ENCODE measurements at places on chromosomes 7 and 10.

DNA sequence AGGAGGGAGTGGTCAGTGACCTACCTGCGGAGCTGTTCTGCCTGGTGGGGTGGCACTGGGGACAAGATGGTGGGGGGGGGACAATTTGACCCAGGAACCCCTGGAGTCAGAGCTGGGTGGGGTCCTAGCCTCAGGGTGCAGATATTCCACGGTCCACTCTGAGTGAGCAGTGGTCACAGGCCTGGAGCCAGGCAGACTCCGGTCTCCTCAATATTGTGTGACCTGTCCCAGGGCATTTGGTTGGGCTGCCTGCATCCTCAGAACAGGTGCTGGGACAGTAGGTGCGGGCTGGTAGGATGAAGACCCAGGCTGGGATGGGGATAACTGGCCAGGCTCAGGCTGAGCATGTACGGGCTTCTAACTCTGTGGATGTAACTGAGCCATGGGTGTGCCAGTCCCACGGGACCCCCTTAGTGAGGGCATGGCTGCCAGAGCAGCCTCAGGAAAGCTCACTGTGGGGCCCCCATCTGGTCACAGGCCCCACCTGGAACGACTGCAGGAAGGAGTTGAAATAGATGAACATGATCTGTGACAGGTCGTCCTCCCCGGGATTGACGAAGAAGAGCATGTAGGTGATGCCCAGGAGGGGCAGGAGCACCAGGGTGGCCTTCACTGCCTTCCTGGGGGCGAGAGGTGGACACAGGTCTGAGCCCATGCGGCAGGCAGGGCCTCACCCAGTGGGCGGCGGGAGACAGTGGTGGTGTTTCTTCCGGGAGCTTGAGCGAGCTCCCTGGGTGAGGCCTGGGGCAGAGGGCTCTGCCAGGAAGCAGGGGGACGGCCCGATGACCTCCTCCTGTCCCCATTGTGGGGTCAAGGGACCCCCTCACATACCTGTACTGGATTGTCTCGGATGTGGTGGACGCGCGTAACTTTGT lies 26.9 kb downstream of the CRHR2 start:
- DNase-seq = no peak

- DNase-seq = no peak
These were observed 50.2 kb downstream of the MTURN start for GRCh38 chr7:30184791-30185487.

GRCh38 chr10:3516234-3516922 lies 268.6 kb downstream of the KLF6 start:
- DNase-seq = no peak

DNA sequence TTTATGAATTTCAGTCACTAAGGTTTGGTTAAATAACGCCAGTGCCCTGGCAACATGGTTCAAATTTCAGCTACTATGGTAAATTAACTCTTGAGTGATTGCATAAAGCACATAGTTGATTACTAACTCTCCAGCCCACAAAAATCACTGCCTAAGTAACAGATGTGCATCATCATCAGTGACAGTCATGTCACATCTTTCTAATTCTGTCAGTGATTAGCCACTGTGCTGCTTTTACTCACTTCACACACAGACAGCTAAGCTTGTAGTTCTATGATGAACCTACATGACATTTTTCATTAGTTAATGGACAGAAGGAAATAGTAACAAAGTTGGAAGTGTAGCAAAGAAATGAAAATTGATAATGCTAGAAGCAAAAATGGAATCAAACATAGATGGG lies 108.9 kb downstream of the DNAH11 start:
- DNase-seq = no peak

GRCh38 chr10:109358325-109358724 lies 565.0 kb downstream of the XPNPEP1 start:
- no peak for DNase-seq

- DNase-seq = no peak
These were observed 23.7 kb downstream of the RTKN2 start for GRCh38 chr10:62244785-62245467.

DNA sequence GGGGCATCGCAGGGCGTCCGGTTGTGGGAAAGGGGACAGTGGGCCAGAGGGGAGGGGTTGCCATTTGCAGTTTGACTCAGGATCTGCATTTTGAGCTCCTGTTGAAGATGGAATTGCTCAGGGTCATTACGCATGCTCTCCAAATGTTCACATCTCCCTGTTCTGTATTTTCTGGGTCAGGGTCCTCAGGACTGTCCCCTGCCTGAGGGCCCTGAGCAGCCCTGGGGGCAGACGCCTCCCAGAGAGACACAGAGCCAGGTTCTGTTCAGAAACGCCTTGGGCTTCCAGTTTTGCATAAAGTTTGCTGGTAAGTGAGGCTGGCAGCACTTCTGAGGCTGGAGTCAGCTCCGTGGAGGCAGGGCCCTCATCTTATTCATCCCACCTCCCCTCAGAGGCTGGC lies 34.1 kb upstream of the NUB1 start:
- no peak for DNase-seq

GRCh38 chr10:4181081-4181480 lies 396.1 kb upstream of the KLF6 start:
- DNase-seq = no peak

DNA sequence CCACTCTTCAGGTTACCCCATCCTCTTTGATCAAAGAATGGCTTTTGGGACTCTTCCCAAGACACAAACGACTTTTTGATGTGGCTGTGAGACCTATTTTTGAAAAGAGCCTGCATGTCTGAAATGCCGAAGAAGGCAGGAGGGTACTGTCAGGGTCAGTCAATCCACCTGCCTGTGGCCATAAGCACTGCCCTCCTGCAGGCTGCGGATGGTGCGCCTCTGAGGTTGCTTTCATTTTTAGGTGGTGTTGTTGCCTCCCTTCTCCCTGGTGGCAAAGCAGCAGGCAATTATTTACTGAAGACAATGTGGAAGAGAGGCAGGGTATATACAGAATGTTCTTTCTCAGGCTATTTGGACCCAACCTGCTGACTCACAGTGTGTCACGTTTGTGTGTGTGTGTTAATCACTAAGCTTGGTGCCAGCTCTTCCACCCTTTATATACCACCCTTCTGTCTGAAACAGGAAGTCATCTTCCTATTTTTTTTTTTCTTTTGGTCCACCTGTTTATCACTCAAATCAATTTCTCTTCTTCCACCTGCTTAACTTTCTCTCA lies 1421.2 kb upstream of the CELF2 start:
- no peak for DNase-seq

DNA sequence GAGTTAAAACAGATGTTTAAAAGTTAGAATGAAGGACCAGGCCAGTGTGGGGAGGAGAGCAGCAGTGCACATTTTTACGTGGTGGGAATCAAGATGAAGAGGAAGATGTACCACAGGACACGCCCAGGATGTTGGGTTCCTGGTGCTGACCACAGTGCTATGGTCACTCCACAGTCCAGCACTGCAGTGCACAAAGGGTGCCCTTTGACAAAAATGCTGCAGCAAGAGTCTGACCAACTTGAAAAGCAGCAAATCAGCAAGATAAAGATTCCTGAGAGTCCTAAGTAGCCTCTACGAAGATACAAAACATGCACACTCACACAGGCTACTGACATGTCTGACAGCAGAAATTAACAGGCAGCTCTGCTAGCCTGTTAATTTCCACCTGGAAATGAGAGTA lies 107.1 kb downstream of the PIP4K2A start:
- no peak for DNase-seq

DNA sequence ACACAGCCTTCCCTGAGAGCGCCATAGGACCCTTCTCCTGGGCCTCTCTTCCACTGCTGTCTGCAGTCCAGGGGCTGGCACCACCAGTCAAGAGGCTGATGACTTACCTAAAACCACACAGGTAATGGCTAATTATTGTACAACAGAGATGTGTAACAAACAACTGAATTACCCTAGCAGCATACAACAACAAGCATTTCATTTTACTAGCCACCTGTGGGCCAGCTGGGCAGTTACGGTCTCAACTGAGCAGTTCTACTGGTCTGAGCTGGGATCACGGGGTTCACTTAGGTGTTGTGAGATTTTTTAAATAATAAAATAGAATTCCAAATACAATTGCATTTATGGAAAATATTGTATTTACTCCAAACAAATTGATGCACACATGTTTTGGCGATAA lies 431.9 kb downstream of the TNS3 start:
- no peak for DNase-seq

GRCh38 chr7:24967696-24968095 lies 12.3 kb downstream of the OSBPL3 start:
- DNase-seq = no peak

GRCh38 chr10:120572307-120572706 lies 115.3 kb downstream of the PLPP4 start:
- DNase-seq = no peak

- no peak for DNase-seq
These were observed 44.1 kb downstream of the NPY start for GRCh38 chr7:24328050-24328449.

DNA sequence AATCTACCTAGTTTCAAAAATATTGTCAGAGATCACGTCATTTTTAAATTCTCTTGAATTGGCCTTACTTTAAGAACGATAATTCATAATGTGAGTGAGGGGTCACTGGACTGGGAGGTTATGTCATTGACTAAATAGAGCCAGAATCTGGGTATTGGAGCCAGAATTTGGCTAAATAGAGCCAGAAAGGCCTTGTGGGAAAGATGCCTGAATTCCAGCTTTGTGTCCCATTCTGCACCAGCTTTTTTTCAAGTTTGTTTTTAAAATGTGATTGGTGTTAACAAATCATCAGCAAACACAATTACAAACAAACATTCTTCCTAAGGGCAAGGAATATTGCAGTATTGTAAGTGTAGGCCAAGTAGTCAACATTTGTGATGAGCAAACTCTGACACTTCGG lies 233.2 kb upstream of the PRKCQ start:
- no peak for DNase-seq

GRCh38 chr10:120873741-120874140 lies 22.6 kb downstream of the WDR11 start:
- no peak for DNase-seq

- DNase-seq = no peak
These were observed 351 bp downstream of the CAMK1D start for GRCh38 chr10:12349629-12350166.

DNA sequence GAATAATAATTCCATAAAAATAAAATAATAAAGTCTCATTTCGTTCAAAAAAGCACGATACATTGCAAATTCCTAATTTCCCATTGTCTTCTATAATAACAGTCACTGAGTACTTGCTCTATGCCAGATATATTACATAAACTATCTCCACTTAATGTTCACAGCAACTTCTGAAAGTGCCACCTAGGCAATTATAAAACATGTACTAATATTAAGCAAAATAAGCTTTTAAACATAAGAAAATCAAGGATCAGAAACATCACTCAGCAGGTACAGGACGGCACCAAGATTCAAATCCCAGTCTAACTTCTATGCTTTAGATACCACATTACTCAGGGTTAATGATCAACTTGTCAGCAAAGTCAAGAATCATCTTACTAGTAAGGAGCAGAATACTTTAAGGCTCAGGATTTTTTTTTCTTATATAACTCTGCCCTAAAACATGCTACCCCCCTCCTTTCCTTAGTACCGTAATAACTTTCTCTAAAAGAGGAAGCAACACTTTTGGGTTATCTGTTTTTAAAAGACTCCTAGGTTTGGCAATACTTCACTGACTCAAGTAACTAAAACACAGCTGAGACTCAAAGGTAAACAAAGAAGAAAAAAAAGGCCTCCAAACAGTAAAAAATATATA lies 51.3 kb downstream of the USP6NL start:
- DNase-seq = no peak

- DNase-seq = no peak
These were observed 472.1 kb downstream of the SEMA3D start for GRCh38 chr7:84714765-84715164.

GRCh38 chr7:136104269-136104603 lies 127.1 kb upstream of the MTPN start:
- no peak for DNase-seq

DNA sequence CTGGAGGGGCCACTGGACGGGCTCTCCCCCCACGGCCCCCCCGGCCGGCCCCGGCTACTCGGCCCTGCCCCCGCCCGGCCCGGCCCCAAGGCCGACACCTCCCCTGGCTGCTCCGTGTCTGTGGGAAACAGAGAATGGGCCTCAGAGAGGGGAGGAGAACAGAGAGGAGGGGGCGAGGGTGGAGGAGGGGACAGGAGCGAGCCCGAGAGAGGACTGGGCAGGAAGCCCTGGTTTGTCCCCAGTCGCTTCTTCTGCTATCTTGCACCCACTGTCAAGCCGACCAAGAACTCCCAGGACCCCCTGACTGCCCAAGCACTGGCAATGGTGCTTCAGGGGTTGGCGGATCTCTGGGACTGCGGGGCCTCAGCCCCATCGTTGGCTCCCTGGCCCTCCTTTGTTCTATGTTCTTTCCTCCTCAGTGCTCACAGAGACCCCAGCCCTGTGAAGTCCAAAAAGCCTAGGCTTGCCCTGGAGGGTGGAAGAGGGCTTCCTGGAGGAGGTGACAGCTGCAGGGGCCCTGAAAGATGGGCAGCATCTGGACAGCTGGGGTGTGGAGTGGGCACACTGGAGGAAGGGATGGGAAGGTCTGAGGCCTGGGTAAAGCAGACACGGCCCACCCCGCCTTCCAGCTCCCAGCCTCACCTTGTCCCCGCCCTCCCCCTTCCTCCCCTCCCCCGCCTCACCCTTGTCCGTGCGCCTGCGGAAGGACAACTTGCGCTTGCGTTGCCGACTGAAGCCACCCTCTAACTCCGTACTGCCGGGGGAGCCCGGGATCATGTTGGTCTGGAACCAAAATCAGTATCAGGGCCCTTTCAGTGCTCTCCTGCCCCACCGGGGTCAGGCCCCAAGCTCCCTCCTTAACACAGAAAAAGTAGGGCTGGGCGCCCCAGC lies 30.1 kb downstream of the KCNH2 start:
- DNase-seq = no peak

Data from stimulated activated CD4-positive, alpha-beta T cell treated with anti-CD3 and anti-CD28 coated beads, Interleukin-1b, Interleukin-23, amount 100 ng/mL, for 24 hours (primary cell).